Stimulated activated CD4-positive, alpha-beta T cell treated with anti-CD3 and anti-CD28 coated beads, Interleukin-1b, Interleukin-23, amount 100 ng/mL, for 48 hours (primary cell): ENCODE measurements at places on chromosomes 7 and 10.

DNA sequence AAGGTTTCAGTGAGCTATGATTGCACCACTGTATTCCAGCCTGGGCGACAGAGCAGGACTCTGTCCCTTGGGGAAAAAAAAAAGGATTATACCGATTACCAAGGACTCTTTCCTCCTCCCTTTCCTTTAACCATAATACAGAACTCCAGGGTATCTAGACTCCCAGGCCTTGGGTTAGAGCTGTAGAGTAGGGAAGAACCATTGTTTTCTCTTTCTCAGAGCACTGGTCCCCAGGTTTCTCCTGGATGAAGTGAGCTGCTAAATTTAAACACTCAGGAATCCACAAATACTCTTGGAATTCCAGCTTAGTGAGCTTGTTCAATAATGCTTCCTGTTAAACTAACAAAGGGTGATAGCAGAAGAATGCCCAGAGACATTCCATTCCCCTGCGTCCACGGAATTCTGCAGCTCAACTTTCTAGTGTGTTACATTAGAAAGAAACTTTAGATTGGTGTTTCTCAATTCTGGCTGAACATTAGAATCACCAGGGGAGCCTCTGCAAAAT, 14.6 kb upstream of the RPEL1 start:
- DNase-seq, result no peak

- peak; percentile 74 for DNase-seq
Observed at GRCh38 chr7:30445770-30446169, 32.8 kb downstream of the NOD1 start.

GRCh38 chr10:4361581-4361980, 464.4 kb upstream of the AKR1E2 start:
- no peak for DNase-seq

- DNase-seq, result no peak
Observed at GRCh38 chr7:95491634-95492314, 6.0 kb downstream of the ASB4 start.

GRCh38 chr7:47352394-47352968, 229.4 kb downstream of the TNS3 start:
- no peak for DNase-seq
